ENCODE measurements at places on chromosomes 12 and 14.

- DNase-seq: no peak
Observed at GRCh38 chr12:103181366-103182152, 224.1 kb downstream of the ASCL1 start.

GRCh38 chr12:10554756-10555481 lies 49.2 kb downstream of the EIF2S3B start:
- DNase-seq: no peak

GRCh38 chr12:110354172-110354780 lies 49.2 kb downstream of the ANAPC7 start:
- no peak for DNase-seq

GRCh38 chr12:114391088-114391487 lies 14.9 kb downstream of the TBX5 start:
- DNase-seq: no peak

GRCh38 chr12:72872238-72872887 lies 600.2 kb downstream of the TRHDE start:
- DNase-seq: no peak

- no peak for DNase-seq
Observed at GRCh38 chr12:32292151-32292550, 107.2 kb upstream of the FGD4 start.

DNA sequence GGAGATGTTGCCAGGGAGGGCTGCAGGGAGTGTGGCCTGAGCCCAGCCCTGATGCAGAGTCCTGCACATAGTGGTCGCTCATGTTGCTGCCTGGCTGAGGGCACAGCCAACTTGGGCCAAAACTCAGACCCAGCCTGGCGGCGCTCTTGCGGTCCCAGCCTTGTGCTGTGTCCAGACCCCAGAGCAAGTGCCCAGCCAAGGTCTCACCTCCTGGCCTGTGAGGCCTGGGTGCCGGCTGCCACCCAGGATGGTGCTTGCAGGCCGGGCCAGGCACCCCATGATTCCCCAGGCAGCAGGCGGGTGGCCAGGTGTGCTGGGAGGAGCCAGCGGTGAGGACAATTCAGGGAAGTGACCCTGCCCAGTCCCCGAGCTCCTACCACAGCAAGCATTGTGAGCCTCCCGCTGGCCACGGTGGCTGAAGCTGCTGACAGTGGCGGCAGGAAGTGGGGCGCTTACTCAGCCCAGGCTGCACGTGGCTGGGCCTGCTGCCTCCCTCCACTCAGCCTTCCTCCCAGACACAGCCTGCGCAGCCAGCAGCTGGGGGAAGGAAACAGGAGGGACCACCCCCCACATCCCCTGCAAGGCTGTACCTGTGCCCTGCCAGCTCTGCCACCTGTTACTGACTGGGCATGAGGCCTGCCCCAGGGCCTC lies 17.7 kb upstream of the PGF start:
- no peak for DNase-seq

GRCh38 chr14:96202441-96203094 lies 2.1 kb upstream of the BDKRB2 start:
- DNase-seq: no peak
